ENCODE measurements at places on chromosomes 2 and 18. TPM values are rescaled to one million over a fixed set of nuclear protein-coding genes. Genes with fewer than 3 reads are reported as not detected.

- H3K27me3 ChIP-seq, result no peaks in the 10 kb centered on the region
- peaks cover 66% of the 10 kb centered on the region for H3K36me3 ChIP-seq
- DNase-seq, result no peak
- no peak overlapping the region for H3K27ac ChIP-seq
- H3K4me3 ChIP-seq, result no peak overlapping the region
Observed at GRCh38 chr2:174449033-174449432, 37.8 kb downstream of the GPR155 start.

- DNase-seq, result peak; percentile 91
- H3K4me3 ChIP-seq, result peak within 1 kb of the TSS; percentile 46
- H3K27ac ChIP-seq, result no peak within 1 kb of the TSS
- H3K27me3 ChIP-seq, result peaks cover 88% of the 10 kb centered on the region
- H3K4me1 ChIP-seq, result peaks cover 45% of the 10 kb centered on the region
- no peaks in the 10 kb centered on the region for H3K36me3 ChIP-seq
Observed at GRCh38 chr18:57434536-57435494, at the start of gene ONECUT2. TSS of gene ONECUT2 (plus strand) at chr18:57435374. CDS start at chr18:57435717, 343 bp downstream.

DNA sequence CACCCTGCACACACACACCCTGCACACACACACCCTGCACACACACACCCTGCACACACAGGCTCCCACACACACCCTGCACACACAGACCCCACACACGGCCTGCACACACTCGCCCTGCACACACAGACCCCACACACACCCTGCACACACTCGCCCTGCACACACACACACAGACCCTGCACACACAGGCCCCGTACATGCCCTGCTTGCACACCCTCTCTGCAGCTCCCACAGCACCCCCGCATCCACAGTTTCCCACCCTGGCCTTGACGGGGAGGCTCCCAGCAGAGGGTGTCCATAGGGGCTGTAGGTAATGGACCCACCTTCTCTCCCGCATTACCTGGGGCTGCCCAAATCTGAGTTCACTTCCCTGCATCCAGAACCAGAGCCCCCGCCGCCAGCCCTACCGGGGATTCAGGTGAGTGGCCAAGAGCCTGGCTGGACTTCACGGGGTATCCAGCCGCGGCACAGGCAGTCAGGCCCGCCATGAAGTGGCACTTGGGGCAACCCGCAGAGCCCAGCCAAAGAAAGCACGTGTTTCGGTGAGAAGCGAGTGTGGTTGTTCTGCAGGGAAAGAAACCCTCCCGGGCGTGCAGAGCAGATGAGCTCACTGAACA lies 88.6 kb upstream of the GPC1 start:
- DNase-seq, result no peak
- no peaks in the 10 kb centered on the region for H3K27me3 ChIP-seq
- no peak overlapping the region for H3K27ac ChIP-seq
- H3K4me1 ChIP-seq, result no peaks in the 10 kb centered on the region
- no peaks in the 10 kb centered on the region for H3K36me3 ChIP-seq

- DNase-seq, result no peak
- no peak overlapping the region for H3K27ac ChIP-seq
- H3K4me1 ChIP-seq, result peaks cover 13% of the 10 kb centered on the region
- H3K27me3 ChIP-seq, result no peaks in the 10 kb centered on the region
Observed at GRCh38 chr2:232139171-232139594, 177.7 kb downstream of the DIS3L2 start.

GRCh38 chr2:65388051-65388531 lies 44.3 kb downstream of the SPRED2 start:
- H3K36me3 ChIP-seq, result no peaks in the 10 kb centered on the region
- no peak overlapping the region for H3K27ac ChIP-seq
- peaks cover 39% of the 10 kb centered on the region for H3K4me1 ChIP-seq
- no peak for DNase-seq

DNA sequence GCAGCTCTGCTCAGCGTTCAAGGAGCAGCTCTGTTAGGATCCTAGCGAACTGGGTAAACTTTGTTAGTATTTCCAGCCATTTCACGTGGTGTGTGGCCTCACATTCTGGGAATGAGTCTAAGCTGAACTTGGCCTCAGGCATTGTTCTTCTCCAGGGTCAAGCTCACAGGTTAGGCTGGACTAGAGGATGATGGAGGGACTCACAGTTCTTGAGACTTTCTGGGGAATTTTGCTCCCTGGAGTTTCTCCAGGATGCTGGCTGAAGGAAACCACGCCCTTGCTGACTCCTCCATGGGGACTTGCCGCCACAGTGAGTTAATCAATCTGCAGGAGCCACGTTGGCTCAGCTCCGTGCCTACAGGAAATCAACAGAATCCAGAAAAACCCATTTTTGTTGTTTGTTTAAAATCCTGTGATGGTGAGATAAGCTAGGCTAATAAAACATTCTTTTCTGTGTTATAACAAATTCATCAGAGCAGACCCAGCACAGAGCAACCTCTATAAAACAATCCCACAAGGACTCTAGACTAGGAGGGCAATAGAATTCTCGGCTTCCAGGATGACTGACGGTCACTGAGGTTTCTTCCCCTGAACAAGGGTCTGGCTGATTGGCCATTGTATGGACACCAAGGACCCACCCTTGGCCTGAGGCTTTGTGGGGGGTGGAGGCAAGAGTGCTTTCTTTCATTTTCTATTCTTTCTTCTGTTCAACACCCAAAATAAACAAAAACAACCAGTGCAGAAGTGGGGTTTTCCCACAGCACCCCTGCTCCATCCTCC lies 12.6 kb downstream of the CNDP1 start:
- H3K36me3 ChIP-seq, result no peaks in the 10 kb centered on the region
- H3K4me1 ChIP-seq, result peaks cover 25% of the 10 kb centered on the region
- DNase-seq, result peak; percentile 39
- no peak overlapping the region for H3K4me3 ChIP-seq

DNA sequence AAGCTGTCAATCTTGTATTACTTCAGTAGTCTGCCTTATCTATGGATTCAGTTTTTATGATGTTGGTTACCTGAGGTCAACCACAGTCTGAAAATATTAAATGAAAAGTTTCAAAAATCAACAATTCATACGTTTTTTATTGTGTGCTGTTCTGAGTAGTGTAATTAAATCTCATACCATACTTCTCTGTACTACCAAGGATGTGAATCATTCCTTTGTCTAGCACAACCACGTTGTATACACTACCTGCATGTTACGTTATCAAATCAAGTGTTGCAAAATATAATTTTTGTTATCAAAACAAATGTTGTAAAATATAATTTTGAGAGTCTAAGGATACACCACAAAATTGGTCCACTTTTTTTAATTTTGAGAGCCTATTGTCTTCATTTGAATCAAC lies 590.2 kb upstream of the SETBP1 start:
- H3K4me1 ChIP-seq, result no peaks in the 10 kb centered on the region
- no peak overlapping the region for H3K4me3 ChIP-seq
- no peaks in the 10 kb centered on the region for H3K27me3 ChIP-seq

- H3K4me1 ChIP-seq, result peaks cover 2% of the 10 kb centered on the region
- no peak overlapping the region for H3K27ac ChIP-seq
- H3K4me3 ChIP-seq, result no peak overlapping the region
- no peak for DNase-seq
Observed at GRCh38 chr2:101135412-101136296, 15.5 kb downstream of the TBC1D8 start.

GRCh38 chr18:69567813-69568488 lies 167.3 kb downstream of the DOK6 start:
- H3K36me3 ChIP-seq, result no peaks in the 10 kb centered on the region
- no peaks in the 10 kb centered on the region for H3K4me1 ChIP-seq
- no peaks in the 10 kb centered on the region for H3K27me3 ChIP-seq
- DNase-seq, result no peak

DNA sequence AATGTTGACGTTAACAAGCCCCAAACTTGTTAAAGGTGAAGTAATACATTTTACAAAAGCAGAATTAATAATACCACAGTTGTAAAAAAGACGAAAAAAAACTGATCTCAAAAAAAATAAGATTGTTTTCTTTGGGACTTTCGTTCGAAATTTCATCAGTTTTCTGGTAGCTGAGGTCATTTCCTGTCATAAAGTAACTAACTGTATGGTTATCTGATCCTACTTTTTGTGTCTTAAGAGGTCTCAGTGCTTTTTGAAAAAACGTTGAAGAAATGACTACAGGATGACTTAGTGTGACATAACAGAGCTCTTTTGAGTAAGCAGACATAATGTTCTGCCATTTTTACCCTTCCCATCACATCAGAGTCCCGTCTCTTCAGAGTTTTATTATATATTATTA lies 79.3 kb downstream of the BIRC6 start:
- H3K36me3 ChIP-seq, result peaks cover 77% of the 10 kb centered on the region
- no peak overlapping the region for H3K27ac ChIP-seq
- H3K27me3 ChIP-seq, result no peaks in the 10 kb centered on the region
- no peaks in the 10 kb centered on the region for H3K4me1 ChIP-seq

DNA sequence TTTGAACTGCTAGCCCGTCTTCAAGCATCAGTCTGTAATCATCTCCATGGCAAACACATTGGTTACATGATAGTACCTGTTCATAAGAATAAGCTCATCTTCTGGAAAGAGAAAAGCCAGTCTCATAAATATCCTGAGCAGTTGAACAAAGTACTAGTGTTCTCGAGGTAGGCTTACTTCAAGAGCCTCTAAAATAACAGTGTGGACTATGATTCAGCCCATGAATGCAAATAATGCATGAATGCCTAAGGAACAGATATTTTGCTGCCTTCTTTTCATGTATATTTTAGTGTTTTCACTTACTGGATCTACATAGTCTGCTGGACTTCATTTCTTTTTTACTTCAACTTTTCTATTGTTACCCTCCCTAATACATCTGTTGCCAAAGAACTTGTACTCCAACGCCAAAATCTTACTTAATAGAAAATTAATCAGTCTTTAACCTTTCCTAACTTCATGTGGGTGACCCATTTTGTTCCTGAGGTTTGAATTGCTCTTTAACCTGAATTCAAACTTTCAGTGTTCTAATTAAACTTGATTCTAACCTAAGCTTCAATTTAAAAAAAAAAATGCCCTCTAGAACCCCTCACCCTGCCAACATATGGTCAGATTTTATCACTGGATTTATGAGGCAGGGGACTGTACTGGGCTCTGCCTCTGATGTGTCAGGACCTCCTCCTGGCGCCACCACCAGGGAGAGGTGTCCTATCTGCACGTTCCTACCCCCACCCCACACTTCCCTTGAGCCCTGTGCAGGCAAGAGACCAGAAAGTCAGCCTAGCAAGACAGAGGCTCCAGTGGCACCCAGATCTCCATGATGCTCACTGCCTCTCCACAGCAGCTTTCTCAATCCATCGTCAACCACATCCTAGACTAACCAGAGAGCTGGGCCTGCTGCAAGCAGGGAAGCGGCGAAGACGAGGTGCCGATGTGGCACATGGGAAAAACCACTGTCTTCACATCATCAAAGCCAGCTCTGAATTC lies 264.7 kb upstream of the ID2 start:
- H3K4me1 ChIP-seq, result peaks cover 3% of the 10 kb centered on the region
- H3K27me3 ChIP-seq, result no peaks in the 10 kb centered on the region
- DNase-seq, result no peak
- no peak overlapping the region for H3K27ac ChIP-seq
- H3K4me3 ChIP-seq, result no peak overlapping the region
- H3K36me3 ChIP-seq, result no peaks in the 10 kb centered on the region

DNA sequence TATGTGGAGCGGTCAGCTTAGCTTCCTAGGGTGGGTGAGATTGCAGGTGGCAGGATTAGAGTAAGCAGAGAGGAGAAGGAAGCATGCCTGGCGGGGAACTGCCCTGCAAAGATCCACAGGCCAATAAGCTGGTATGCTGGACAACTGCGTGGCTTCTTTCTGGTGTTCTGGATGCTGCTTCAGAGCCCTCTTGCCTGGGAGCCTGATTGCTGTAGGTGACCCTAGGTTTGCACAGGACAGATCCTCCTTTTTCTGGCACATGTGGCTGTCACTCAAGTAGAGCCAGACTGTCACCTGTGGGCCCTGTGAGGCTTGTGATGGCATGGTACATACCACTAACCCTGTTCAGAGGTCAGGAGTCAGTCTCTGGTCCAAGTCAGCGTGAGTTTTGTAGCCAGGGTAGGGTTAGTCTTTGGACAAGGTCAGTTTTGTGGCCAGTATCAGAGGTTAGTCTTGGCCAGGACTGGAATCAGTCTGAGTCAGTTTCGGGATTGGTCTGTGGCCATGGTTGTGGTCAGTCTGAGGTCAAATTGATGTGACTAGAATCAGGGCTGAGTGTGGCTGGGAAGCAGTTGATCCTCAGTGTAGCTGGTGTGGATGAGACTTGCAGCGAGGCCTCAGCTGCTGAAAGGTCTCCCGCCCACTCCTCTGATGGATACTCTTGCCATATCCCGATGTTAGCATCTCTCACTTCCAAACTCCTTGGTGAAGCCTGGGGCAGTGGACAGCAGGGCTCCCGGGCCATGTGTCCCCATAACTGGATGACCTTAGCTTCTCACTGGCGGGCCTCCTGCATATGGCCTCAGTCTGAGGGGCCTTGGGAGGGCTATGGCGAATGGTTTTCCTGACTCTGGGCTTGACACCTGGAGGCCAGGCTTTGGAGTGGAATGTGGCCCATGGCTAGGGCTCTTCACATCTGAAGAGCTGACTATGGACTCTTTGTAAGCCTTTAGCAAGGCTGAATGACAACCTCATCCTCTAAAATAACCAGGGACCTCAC lies 260.5 kb downstream of the DYSF start:
- no peaks in the 10 kb centered on the region for H3K27me3 ChIP-seq

GRCh38 chr2:231884438-231885140 lies 41.6 kb downstream of the NPPC start:
- H3K4me3 ChIP-seq, result no peak overlapping the region
- DNase-seq, result no peak
- H3K4me1 ChIP-seq, result no peaks in the 10 kb centered on the region
- H3K27ac ChIP-seq, result no peak overlapping the region
- no peaks in the 10 kb centered on the region for H3K27me3 ChIP-seq

DNA sequence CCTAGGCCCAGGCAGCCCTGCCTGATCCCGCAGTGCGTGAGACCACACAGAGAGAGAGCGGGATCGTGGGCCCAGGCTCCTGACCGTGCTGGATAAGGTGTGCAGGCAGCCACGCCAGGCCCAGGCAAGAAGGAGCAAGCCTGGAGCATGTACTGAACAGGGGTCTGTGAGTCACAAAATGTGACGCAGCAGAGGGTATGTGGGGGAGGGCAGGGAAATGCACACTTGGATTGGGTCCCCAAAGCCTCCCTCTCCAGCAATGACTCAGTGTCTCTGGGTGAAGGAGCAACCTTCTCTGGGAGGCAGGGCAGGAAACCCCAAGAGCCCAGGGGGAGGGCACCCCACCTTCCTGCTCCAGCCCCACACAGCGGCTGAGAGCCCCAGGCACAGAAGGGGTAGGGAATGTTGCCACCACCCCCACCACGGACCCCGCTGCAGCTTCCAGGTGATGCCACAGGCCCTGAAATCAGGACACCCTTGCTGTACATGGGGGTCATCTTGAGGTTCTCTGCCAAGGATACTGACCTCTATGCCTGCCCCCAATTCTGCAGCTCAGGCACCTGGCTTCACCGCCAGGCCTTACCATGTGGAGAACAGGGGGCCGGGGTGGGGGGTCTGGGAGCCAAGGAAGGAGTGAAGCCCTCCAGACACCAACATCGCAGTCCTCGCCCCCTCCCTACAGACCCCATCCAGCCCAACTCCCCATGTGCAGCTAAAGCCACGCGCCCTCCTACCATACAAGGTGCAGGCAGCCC lies 1.3 kb upstream of the GPC1 start:
- DNase-seq, result no peak
- H3K4me1 ChIP-seq, result peaks cover 17% of the 10 kb centered on the region
- peak overlapping the region; percentile 85 for H3K27ac ChIP-seq
- peaks cover 57% of the 10 kb centered on the region for H3K27me3 ChIP-seq
- H3K36me3 ChIP-seq, result no peaks in the 10 kb centered on the region

- no peaks in the 10 kb centered on the region for H3K27me3 ChIP-seq
- H3K36me3 ChIP-seq, result no peaks in the 10 kb centered on the region
- H3K4me3 ChIP-seq, result peak overlapping the region; percentile 88
Observed at GRCh38 chr2:65228263-65228750, 676 bp downstream of the ACTR2 start.

Gene MAPK4
- total RNA-seq, result 48.4 TPM

Gene MYO5B
- 0.72 TPM for total RNA-seq

Gene GKN2
- not detected for total RNA-seq

Gene BMP10
- total RNA-seq, result not detected

Gene RGPD4
- not detected for total RNA-seq

Gene LOXHD1
- 0.92 TPM for total RNA-seq

Measured in heart right ventricle (tissue), 16 donors.